HFF-Myc (cell line): ENCODE measurements at places on chromosomes 16 and 17.

DNA sequence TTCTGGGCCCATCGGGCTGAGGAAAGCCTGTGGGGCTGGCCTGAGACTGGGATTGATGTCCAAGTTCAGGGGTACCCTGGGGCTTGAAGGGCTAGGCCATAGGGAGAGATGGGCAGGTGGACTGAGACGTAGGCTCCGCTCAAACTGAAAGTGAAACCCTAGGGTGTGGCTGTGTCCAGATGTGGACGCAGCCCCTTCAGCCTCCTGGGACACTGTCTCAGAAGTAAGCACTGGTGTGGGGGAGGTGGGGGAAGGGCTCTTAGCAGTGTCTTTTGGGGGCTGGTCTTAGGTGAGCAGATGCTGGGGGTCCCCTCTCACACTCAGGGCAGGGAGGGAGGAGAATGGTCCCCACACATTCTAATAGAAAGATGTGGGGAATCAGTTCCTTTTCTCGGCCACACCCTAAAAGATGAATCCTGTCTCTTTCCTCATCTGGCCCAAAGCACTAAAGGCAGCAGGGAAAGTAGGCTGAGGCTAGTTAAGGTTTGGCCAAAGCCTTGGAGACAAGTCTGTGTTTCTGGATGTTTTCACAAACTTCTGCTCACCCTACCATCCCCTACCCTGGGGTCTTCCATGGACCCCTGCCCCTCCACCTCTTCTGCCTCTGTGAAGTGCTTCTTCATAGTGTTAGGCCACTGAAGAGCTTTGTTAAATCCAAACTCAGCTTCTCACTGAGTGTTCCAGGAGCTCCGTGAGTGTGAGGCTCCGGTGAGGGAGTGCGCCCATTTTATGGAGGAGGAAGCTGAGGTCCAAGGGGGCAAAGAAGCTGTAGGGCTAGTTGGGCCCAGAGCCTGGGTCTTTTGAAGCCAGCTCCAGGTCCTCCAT is 5.6 kb downstream of the FMNL1 start:
- DNase-seq = no peak

DNA sequence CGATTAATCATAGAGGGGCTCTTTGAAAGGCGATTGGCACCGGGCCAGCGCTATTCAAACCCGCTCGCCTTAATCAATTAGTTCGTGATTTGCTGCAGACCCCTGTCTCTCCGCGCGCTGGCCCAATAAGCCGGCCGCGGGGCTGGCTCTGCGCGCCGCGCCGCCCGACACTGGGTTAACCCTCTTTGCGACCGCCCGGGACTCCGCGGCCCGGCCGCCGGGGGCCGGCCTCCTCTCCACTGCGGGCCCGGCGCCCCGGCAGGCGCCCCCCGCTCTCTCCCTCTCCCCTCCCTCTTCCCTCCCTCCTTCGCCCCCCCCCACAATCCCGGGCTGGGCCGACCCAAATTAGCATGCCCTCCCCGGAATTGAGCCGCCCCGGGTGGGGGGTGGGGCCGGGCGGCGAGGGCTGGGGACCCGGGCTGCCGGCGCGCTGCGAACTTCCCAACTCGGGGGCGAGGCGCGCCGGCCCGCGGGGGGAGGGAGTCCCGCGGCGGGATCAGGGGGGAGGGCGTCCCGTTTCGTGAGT is 428 bp upstream of the SALL1 start:
- DNase-seq = peak; percentile 63

- no peak for DNase-seq
These were observed 95.5 kb downstream of the GNAO1 start for GRCh38 chr16:56286809-56287208.

DNA sequence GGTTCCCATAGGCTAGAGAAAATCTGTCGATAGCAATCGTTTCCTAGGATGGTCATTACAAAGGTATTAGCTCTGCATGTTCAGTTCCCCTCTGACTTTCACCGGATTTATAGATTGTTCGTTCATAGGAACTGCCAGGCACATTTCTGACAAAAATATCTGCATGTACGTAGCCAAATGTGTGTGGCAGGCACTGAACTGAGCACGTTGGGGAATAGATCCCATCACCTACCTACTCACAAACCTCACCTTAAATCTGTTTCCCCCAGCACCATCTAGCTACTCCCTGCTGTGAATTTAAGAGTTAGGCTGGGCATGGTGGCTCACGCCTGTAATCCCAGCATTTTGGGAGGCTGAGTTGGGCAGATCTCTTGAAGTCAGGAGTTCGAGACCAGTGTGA is 64.5 kb upstream of the TANC2 start:
- no peak for DNase-seq

DNA sequence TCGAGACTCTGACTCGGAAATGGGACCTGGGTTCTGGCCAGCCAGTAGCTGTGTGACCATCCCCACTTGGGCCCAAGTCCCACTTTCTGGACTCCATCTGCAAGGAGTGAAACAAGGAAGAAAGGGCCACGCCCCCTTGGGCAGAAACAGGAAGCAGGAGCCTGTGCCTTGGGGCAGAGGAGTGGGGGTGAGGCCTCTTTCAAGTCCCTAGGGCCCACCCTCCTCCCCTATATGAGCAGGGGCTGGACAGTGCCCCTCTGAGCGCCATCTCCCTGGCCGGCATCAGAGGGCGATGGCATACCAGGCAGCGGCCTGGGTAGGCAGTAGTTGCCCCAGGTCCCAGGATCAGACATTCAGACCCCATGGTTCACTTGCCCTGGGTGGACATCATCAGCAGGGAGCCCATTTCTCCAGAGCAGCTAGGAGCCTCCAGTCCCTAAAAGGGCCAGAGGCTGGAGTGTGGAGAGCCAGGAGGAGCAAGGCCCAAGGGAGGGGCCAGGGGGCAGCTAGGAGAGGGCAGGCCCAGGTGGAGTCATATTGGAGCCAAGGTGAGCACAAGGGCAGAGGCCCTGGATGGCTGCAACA is 7.1 kb downstream of the BCAR1 start:
- no peak for DNase-seq

DNA sequence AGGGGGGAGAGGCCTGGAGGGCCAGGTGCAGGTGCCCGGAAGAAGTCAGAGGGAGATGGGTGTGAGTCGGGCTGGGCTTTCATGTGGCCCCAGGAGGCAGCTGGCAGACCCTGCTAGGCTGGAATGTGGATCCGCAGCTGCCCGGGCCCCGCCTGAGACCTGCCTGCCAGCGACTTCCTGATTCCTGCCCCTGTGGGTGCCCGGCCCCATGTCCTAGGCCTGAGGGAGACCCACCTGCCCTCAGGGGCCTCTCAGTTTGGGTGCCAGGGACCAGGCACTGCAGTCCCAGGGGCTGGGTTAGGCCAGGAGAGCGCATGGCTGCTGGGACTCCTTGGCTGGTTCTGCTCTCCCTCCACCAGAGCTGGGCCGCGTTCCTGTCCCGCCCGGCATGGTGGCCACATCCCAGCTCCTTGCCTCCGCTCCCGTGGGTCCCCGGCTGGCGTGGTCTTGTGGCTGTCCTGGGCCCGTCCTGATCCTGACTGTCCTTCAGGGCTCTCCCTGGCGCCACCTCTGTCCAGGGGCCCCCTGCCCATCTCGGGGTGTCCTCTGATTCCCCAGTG is 22.1 kb upstream of the SPNS2 start:
- no peak for DNase-seq

- DNase-seq = no peak
These were observed 48.9 kb downstream of the SLFN5 start for GRCh38 chr17:35291802-35292201.

- DNase-seq = no peak
These were observed 25.3 kb downstream of the LMF1 start for GRCh38 chr16:945271-946047.

GRCh38 chr16:80671281-80671849 is 130.6 kb downstream of the DYNLRB2 start:
- DNase-seq = no peak

- no peak for DNase-seq
These were observed 14.6 kb downstream of the CRLF3 start for GRCh38 chr17:30809867-30810266.
